ENCODE measurements at places on chromosomes 1 and 21. TPM values are rescaled to one million over a fixed set of nuclear protein-coding genes. Genes with fewer than 3 reads are reported as not detected.
A peak's percentile ranks its signal among the peaks of the same experiment; 100 is the strongest.

The PSMD4 gene
- total RNA-seq: 213 TPM

The C1orf167 gene
- not detected for total RNA-seq

The TUFT1 gene
- 39.2 TPM for total RNA-seq

The ERICH3 gene
- total RNA-seq: 0.14 TPM

The ALDH4A1 gene
- total RNA-seq: 27.0 TPM

DNA sequence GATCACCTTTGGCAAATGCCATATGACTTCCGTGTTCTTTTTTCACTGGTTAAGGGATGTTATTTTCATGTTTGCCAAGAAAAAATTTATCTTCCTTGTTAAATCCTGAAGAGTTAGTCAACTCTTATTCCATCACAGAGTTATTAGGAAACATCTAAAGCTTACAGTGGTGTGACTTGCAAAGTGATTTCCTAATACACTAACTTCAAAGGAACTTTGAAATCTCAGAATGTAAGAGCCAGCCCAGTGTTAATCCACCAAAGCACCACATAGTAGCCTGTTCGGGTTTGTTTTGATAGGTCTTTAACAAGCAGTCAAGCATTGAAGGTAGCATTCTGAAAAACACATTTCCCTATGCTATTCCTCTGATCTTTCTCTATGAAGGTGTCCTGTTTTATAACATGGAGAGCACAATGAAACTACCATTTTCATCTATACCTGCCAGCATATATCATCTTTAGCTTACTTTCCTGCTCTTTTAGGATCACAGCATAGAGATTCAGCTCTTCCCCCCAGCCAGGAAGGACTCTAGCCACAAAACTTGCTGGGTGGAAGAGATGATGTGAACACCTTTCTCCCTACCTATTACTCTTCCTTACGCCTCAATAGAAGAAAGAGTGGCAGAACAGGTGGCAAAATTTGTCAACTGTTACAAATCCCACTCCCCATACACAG, 82.4 kb upstream of the MAGI3 start:
- peak; percentile 48 for DNase-seq

GRCh38 chr1:8362701-8363101, 44.8 kb downstream of the SLC45A1 start:
- no peak for DNase-seq

- DNase-seq: no peak
Observed at GRCh38 chr1:218200979-218201378, 84.1 kb upstream of the RRP15 start.

GRCh38 chr1:59397139-59397858, 100.4 kb downstream of the FGGY start:
- no peak for DNase-seq
